Activated naive CD4-positive, alpha-beta T cell treated with anti-CD3 and anti-CD28 coated beads, Interleukin-2, amount 50 U/mL, for 72 hours (primary cell): ENCODE measurements at places on chromosomes 1 and 21. TPM values are rescaled to one million over a fixed set of nuclear protein-coding genes. Genes with fewer than 3 reads are reported as not detected.

The EYA3 gene
- 34.4 TPM for total RNA-seq

DNA sequence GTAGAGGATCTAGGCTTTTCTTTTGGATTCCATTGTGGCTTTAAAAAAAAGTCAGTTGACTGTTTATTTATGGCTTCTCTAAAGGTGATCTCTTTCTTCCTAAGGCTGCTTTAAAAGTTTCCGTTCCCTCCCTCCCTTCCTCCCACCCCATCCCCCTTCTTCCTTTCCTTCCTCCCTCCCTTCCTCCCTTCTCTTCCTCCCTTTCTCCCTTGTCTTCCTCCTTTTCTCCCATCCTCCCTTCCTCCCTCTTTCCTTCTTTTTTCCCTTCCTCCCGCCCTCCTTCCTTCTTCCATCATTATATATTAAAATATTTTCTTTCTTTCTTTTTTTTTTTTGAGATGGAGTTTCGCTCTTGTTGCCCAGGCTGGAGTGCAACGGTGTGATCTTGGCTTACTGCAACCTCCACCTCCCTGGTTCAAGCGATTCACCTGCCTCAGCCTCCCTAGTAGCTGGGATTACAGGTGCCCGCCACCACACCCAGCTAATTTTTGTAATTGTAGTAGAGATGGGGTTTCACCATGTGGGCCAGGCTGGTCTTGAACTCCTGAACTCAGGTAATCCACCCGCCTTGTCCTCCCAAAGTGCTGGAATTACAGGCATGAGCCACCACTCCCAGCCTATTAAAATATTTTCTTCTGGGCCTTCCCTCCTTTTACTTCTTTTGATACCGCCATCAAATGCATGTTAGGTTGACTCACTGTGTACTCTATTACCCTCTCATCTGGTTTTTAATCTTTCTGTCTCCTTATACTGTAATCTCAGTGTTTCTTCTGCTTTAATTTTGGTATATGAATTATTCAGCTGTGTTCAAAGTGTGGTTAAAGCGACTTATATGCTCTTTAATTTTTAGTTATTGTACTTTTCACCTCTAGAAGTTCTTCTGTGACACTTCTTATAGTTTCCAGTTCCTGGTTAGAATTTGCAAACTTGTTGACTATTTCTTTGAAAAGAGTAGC lies 59.2 kb upstream of the ATP5PO start:
- DNase-seq = no peak

- DNase-seq = no peak
Measured at GRCh38 chr1:112255080-112255479, 140.9 kb upstream of the CTTNBP2NL start.

DNA sequence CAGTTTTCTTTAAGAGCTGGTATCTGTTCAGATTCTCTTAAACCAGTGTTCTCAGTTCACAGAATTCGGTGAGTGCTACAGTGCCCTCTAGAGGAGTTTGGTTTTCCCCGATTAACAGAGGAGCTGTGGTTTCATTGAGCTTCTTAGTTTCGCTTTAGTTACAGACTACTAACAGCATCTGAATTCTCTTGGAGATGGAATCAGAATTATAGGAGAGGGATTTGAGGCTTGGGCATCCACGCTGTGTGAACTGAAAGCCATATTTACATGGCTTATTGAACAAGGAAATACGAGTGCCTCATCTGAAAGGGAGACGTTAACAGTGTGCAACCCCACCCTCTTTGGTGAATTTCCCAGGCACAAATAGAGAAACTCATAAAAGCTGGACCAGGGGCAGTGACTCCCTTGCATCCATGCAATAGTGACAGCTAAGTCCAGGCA lies 202.0 kb downstream of the USH2A start:
- no peak for DNase-seq

DNA sequence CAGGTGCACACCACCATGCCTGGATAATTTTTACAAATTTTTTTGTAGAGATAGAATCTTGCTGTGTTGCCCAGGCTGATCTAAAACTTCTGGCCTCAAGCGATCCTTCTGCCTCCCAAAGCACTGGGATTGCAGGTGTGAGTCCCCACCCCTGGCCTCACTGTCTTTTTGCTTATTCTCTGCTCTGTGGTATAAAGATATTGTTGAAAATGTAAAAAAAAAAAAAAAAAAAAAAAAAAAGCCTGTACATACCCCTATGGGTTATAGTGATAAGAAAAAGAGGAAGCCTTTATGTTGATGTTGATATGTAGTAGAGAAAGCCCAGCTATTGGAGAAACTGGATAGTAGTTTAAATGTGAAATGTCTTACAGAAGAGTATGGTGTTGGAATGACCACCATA lies 125.8 kb downstream of the XPR1 start:
- no peak for DNase-seq

The TMEM50A gene
- 92.0 TPM for total RNA-seq

The KCNN3 gene
- total RNA-seq = 0.32 TPM

The RBP7 gene
- not detected for total RNA-seq

The LAMB3 gene
- total RNA-seq = 1.6 TPM

The GATAD2B gene
- total RNA-seq = 102 TPM

GRCh38 chr1:58627221-58627620 lies 50.2 kb upstream of the TACSTD2 start:
- no peak for DNase-seq

DNA sequence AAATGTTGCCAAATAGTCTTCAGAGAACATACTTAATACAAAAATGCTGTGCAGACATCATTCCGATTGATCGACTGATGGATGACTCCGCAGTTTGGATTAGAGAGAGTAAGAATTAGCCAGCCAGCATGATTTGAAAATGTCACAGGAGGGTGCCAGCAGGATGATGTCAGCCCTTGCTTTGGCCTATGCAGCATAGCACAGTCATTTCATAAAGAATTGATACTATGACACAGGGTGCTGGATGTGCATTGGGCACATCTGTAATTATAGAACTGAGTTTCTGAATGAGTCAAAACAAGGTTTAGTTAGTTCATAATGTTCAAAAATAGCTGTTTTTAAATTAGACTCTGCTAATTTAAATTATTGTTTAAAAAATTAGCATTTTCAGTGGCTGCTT lies 21.6 kb upstream of the TRAF5 start:
- peak; percentile 37 for DNase-seq

The CHIA gene
- total RNA-seq = not detected
